Ovary (tissue), 10 donors: ENCODE measurements at places on chromosomes 16 and 17. TPM values are rescaled to one million over a fixed set of nuclear protein-coding genes. Genes with fewer than 3 reads are reported as not detected.

DNA sequence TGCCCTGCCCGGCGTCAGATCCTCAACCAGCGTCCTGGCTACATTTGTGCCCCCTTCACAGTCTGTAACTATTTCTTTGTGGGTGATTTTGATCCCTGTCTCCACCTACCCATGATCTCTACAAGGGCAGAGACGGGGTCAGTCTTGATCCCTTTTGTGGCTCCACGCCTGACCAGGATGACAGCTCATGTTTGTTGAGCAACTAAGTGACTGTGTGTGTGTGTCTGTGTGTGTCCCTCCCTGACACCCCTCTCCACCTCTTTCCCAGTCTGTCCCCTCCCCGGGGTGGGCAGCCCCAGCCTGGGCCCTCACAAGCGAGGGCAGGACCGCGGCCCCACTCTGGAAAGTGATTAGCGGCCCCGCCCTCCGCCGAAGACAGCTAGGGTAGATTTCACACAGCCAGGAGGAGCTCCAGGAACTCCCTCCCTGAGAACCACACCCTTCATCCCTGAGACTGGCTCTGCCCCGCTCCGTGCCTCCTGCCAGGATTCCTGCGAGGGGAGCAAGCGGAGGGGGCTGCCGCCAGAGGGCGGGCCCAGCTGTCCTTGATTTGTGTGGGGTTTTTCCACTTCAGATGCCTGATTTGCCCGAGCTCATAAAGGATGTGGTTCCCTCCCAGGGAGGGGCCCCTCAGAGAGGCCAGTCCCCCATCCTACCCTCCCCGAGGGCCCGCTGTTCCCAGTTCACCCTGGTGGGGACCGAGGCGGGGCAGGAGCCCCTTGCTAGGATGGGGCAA is 5.3 kb upstream of the HS3ST6 start:
- H3K27ac ChIP-seq = no peak overlapping the region
- DNase-seq = no peak
- no peaks in the 10 kb centered on the region for H3K36me3 ChIP-seq
- no peaks in the 10 kb centered on the region for H3K27me3 ChIP-seq

DNA sequence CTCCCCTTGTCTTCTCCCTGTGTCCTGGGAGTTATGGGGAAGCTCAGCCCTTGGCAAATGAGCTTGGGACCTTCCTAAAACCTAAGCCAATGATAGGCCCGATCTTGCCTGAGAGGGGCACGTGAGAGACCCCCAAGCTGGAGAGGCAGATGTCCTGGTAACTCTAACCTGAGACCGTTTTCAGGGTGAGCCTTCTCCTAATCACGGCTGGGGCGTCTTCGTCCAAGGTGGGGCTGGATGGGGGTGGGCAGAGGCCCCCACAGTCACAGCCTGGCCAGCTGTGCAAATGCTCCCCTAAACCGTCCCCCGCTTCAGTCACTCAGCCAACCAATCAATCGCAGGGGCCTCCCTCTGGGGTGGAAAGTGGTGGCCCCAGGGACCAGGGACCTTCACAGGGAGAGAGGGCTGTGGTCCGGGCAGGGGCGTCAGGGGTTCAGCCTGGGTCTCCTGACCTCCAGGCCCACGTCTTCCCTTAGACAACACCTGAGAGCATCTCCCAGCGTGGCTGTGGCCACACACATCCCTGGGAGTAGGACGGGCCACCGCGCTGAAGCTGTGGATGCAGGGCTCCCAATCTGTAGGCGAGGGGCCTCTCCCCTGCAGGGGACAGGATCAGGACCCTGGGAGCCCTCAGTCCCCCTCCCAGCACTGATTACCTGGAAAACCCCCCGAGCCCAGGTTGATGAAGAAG is 30.6 kb downstream of the ACTG1 start:
- peak overlapping the region; percentile 41 for H3K4me3 ChIP-seq
- H3K27ac ChIP-seq = no peak overlapping the region
- peaks cover 10% of the 10 kb centered on the region for H3K4me1 ChIP-seq

Gene WNT3
- 0.52 TPM for polyA plus RNA-seq

Gene TMEM92
- 0.32 TPM for polyA plus RNA-seq

Gene ADGRG3
- polyA plus RNA-seq = 1.2 TPM
